ENCODE measurements at places on chromosomes 1 and 21.

DNA sequence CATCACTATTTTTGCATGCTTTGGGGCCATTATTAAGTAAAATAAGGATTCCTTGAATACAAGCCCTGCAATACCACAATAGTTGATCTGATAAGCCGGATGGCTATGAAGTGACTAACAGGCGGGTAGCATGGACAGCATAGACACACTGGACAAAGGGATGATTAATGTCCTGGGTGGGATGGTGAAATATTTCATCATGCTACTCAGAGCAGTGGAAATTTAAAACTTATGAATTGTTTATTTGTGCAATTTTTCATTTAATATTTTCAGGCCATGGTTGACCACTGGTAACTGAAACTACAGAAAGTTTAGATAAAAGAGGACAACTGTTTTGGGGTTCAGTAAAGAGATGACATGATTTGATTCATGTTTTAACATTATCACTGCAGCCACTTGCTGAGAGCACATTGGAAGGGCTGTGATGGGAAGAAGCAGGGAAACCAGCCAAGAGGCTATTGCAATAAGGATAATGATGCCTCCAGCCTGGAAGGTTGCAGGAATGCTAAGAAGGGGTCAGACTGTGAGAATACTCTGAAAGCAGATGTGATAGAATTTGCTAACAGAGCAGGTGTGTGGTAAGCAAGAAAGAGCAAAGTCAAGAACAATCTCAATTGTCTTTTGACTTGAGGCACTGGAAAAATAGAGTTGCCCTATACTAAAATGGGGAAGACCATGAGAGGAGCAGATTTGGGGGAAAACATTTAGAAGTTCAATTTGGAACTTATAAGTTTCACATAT, 62.5 kb upstream of the TNFSF4 start:
- peak; percentile 82 for DNase-seq

- no peak for DNase-seq
These were observed 9.6 kb downstream of the ARHGEF16 start for GRCh38 chr1:3463891-3464648.

DNA sequence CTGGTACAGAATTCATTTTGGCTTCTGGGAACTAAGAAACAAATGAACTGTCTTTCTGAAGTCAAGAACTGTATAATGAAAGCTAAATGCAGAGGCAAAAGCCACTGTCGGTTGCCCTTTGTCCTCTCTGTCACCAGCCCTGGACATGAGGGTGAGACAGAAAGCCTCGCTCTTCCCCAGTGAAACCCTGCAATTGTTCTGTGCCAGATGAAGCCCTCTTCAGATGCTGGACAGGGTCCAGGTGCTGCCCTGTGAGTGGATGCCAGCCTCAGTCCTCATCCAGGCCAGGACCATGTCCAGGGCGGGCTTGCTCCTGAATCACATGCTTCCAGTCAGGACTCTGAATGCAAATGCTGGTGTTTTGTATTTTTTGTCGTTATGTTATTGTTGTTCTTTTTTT, 138.7 kb downstream of the RUNX1 start:
- no peak for DNase-seq

- DNase-seq: no peak
These were observed 112.6 kb downstream of the PLD5 start for GRCh38 chr1:242411901-242412300.

DNA sequence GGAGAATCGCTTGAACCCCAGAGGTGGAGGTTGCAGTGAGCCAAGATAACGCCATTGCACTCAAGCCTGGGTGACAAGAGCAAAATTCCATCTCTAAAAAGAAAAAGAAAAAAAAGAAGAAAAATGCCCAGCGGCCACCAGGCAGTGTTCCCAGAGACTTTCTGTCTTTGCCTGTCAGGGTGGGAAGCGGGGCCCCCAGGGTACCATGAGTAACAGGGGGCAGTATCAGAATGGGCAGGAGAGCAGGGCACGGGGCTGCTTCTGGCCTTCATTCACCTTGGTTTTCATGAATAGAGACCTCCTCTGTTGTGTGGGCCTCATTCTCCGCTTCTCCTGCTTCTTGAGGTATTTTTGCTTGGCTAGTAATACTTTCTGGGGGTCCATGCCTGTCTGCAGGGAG, 20.4 kb downstream of the SLC26A9 start:
- DNase-seq: no peak

DNA sequence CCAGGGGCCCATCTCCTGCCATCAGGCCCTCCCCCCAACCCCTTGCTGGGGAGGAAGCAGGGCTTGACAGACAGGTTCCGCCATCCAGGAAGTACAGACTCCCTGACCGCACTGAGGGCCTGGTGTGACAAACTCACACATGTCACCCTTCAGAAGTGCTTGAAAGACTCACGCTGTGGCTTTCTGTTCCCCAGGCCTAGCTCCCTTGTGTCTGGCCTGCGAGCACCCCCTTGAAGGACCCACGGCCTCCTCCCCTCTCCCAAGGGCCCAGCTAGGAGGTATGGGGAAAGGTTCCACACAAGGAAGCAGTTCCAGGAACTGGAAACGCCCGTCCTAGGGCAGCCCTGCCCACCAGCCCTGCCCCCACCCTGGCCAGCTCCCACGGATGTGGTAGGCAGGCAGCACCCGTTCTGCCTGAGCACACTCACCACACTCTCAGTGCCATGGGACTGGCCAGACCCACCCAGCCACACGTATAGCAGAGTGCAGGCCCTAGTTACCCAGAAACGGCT, 26.7 kb downstream of the SLC2A1 start:
- no peak for DNase-seq

GRCh38 chr1:967466-968343, 1.4 kb downstream of the PLEKHN1 start:
- DNase-seq: no peak

DNA sequence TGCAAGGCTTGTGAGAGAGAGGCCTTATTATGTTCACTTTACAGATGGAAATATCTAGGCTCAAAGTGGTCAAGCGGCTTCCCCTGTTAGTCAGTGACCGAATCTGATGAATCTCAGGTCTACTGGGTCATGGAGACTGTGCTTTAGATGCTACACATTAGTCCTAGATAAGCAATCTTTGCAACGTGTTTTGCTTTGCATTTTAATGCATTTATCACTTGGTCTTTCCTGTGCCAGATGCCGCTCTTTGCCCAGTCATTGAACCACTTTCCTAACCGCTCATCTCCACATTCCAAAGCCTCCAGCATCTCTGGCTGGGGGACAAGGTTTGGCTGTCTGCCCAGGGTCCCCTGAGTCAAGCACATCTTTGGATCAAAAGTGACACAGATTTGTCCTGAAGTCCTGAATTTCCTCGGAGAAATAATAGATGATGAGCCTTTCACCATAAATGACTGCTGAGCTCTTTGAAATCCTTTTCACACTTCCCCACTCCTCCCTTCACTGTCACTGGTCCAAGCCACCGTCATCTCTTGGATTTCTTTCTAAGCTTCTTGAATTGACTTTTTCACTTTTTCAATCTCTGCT, 96.0 kb upstream of the USP24 start:
- no peak for DNase-seq

DNA sequence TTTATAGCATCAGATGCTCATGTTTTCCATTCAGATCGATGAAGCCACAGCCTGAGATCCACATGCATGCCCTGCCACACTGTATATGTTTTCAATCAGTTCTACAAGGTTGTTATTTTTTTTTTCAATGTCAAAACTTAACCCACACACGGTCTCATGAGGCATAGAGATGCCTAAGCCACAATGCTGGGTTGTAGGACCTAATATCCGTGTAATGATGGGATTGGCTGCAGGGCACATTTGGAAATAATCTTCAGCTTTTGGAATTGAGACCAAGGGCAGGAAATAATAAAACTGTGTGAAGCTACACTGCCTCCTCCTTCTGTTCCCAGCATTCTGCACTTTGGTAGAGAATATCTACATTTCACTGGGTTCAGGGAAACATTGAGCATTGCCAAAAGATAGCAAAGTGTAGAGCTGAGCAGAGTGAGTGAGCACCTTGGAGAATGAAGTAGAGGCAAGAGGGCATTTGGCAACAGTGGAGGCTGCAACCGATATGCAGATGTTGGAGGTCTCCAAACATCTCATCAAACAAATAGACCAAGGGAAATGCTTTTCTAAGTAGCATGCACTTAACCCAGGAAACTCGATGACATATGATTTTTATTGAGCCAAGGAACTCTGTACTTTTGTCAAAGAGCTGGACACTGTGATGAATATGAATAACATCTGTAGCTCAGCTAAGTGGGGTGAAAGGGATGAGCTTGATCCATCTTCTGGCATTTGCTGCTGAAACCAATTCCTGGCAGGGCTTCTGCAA, 176.7 kb downstream of the LYPLAL1 start:
- no peak for DNase-seq
